ENCODE measurements at places on chromosomes 5 and 9.

DNA sequence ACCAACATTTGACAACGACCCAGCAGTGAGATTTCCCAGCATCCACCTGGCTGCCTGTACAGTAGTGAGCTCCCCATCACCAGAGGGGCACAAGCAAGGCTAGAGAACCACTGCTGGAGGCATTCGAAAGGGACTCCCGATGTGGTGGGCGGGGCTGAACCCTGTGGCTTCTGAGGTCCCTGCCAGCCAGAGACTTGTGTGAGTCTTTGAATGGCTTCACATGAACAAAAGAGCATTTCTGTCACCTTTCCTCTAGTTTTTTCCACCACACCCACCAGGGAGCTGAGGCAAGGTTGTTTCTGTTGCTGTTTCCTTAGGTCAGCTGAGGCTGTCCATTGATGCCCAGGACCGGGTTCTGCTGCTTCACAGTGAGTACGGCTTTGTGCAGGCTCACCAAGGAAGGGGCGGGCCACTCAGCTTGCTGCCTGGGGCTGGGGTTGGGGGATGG is 15.7 kb downstream of the RGS3 start:
- no peak for DNase-seq

- DNase-seq: no peak
These were observed 439.9 kb upstream of the KLF4 start for GRCh38 chr9:107929443-107929842.

GRCh38 chr5:160923936-160924710 is 72.1 kb upstream of the ATP10B start:
- DNase-seq: no peak

DNA sequence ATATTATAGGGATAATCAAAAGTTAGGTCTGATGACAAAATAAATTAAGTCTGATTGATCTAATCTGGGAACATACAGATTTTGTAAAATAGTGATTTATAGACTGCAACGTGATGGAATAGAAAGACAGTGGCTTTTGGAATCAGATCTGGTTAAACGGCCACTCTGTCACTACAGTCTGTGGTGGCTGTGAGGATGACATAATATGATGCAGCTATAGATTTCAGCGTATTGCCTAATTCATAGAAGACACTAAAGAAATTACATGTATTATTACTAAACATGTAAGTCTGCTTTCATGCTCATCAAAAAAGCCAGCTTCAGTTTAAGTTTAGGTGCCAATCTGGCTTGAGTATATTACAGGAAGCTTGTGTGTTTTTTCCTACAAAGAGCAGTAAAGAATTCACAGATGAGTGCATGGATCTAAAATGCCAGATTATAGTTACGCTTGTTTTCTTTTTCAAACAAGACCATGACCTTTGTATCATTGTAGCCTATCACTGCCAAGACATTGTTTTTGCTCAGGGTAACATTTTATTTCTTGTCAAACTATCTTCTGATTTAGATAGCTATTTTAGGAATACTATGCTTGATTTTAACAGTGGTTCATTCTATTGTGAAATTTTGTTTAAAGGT is 25.7 kb downstream of the CPEB4 start:
- DNase-seq: no peak

DNA sequence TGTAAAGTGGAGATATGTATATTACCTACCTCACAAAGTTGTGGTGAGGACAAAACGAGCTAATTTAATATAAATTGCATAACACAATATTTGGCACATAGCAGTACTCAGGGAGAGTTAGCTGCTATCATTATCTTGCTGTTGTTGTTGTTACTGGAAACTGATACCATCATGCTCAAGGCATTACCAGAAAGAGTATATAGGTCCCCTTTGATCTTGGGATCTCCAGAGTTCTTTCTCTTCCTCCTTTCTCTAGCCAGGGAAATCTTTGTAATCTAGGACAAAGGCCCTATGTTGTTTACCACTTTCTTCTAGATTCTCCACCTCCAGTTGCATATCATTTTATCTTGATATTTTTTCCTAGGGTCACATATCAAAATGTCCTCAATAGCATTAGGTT is 114.8 kb upstream of the RASA1 start:
- DNase-seq: no peak

- DNase-seq: no peak
These were observed 17.0 kb upstream of the WWC1 start for GRCh38 chr5:168274406-168274805.

DNA sequence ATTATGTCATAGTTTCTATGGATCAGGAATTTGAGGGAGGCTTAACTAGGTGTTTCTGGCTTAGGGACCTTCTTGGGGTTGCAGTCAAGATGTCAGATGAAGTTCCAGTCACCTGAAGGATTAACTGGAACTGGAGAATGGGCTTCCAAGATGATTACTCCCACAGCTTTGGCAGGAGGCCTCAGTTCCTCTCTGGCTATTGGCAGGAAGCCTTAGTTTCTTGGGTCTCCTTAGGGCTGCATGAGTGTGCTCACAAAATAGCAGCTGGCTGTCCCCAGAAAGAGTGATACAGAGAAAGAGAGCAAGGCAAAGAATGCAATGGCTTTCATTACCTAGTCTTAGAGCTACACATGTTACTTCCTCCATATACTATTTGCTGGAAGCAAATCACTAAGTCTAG is 138.1 kb upstream of the TLE4 start:
- no peak for DNase-seq

- no peak for DNase-seq
These were observed 853.3 kb downstream of the MAT2B start for GRCh38 chr5:164358531-164359259.

GRCh38 chr5:133460172-133460758 is 152.1 kb downstream of the FSTL4 start:
- no peak for DNase-seq

DNA sequence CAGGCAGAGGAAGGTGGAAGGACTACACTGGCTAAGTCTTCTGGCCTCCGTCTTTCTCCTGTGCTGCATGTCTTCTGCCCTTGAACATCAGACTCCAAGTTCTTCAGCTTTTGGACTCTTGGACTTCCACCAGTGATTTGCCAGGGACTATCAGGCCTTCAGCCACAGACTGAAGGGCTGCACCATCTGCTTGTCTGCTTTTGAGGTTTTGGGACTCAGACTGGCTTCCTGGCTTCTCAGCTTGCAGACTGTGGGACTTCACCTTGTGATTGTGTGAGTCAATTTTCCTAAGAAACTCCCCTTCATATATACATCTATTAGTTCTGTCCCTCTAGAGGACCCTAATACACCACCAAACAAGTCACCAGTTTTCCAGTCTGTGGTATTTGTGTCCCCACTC is 9.7 kb upstream of the ANKDD1B start:
- DNase-seq: no peak

DNA sequence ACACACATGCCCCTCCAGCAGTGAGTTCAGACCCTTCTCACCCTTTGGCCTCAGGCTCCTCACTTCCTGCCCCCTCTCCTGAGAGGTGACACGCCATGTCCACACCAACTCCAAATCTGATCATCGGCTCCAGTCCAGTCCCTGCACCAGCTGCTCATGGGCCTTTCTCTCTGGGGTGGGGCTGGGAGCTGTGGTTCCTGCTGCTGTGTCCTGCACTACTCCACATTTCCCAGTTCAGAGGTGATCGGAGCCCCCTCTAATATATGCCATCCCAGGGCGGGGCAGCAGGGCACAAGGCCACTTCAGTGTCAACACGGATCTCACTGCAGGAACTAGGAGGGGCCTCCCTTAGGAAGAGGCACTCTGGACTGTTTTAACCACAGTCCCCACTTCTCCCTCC is 91.5 kb downstream of the ADAMTS2 start:
- DNase-seq: no peak

DNA sequence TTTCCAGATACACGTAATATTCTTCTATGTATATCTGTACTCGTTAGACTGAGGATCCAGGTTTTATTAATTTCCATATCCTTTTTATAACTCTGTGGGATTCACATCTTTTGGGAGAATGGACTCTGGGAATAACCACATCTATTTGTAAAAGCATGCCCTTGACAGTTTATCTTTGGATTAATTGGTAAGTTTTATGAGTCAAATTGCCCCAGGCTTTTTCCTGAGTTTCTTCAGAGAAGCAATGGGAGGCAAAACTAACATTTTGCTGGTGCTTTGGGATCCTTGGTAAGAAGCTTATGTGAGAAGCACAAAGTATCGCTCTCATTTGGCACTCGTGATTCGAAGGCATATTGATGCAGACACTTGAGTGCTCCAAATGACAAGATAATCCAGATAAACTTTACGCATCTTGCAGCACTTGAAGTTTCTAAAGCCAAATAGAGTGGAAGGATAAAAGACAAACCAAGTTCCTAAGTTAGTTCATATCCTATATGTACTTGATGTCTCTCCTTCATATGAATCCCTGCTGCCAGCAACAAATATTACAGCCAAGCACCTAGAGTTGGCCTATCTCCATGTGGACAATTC is 324.7 kb downstream of the TLE4 start:
- DNase-seq: no peak

DNA sequence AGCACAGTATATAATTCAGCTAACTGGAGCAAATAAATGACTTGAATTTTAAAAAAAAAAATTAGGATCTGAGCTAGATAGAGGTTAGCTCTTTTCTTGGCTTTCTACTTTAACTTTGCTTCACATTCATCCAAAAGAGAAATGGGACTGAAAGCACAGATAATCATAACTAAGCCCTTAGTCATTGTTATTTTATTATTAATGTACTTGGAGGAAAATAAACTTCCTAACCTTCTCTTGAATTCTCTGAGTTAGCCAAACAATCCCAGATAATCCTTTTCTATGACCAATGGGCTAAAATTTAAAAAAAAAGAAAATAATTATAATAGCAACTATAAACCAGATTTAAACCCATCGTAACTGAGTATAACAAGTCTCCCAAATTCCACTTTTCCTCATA is 57.6 kb upstream of the RASA1 start:
- no peak for DNase-seq

DNA sequence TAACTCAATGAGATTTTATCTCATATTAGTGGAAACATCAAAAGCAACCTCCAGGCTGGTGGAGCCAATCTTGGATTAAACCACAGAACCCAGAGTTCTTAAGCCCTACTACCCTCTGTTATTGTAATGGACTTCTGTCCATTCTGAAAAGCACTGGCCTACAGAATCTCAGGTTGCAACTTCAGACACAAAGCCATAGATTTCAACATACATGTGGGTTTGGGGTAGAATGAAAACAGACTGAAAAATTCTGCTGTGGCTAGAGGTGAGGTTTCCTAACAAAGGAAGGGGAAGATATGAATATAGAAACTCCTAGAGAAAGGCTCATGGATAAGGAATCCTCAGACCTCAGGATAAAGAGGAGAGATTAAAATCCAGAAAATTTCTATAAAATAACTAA is 569.8 kb upstream of the RIOK2 start:
- DNase-seq: no peak

DNA sequence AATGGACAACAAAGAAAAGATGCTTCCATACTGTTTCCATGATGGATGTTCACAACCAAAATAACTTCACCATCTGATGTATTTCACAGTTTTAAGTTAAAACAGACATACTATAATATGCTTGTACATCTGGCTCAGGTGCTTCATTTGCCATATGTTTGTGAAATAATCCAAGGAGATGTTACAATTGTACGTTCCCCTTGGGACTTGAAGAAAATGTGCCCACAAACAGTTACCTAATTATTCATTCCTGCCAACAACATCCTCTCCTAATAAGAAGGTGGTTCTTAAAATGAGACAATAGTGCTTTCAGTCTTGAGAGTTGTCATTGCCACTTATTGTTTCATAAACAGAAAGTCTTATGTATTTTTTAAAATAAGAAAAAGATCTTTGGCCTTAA is 33.1 kb upstream of the SMARCA2 start:
- no peak for DNase-seq

DNA sequence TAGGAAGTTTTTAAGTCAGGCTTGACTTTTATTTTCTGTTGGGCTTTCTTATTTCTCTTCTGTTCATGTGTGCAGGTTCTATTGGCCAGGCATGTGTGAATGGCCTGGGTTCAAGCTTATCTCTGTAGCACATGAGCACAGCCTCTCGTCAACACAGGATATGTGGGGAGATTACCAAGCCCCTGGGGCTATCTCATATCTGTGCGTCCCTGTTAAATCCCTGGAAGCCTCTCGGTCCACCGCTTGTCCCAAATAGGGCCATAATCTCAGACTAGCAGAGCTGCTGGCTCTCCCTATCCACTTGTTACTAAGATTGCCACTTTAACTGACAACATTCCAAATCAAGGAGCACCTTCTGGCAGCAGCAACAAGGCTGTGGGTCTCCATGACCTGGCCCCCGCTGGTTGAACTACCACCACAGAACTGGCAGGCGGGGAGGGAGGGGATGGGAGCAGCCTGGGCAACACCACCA is 28.4 kb upstream of the EBF1 start:
- no peak for DNase-seq

DNA sequence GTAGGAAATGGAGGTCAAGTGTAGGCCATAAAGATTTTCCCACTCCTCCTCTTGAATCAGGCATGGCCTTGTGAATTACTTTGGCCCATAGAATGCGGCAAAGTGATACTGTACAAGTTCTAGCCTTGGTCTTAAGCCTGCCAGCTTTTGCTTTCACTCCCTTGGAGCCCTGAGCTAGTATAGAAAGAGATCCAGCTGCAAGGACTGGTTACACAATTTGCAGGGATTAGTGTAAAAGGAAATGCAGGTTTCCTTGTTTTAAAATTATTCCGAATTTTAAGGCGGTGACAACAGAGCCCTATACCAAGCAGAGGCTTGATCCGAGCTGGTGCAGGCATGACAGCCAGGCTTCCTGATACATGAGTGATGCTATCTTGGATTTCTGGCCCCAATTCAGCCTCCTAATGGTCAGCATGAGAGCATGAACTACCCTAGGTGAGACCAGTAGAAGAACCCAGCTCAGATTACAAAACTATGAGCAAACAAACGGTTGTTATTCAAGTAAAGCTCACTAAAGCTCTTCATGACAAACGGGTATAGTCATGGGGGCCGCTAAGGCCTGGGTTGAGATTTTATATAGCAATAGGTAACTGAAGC is 257.9 kb downstream of the DOCK8 start:
- no peak for DNase-seq

DNA sequence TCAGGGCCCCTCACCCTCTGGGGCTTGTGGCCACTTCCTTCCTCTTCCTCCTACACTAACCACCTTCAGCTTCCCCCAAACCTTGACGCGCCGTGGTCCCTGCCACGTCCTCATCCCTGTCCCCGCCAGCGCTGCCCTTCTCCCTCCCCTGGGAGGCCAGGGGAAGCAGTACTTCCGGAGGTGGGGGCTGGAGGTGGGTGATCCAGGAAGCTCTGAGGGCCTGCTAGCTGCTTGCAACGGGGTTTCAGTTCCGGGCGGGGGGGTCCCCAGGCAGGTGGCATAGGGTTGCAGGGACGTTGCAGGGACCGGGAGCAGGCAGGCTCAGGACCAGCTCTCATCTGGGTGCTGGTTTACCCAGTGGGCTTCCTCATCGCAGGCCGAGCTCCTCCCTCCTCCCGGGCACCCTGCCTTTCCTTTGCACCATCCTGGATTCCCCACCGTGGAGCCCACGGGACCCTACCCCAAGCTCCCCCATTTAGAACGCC is 70.0 kb downstream of the RXRA start:
- no peak for DNase-seq

- DNase-seq: no peak
These were observed 202.1 kb downstream of the TSSK1B start for GRCh38 chr5:113232667-113233066.
